CD4-positive, alpha-beta memory T cell (primary cell): ENCODE measurements at places on chromosomes 6 and 20. TPM values are rescaled to one million over a fixed set of nuclear protein-coding genes. Genes with fewer than 3 reads are reported as not detected.

The ANGPT4 gene
- not detected for total RNA-seq

DNA sequence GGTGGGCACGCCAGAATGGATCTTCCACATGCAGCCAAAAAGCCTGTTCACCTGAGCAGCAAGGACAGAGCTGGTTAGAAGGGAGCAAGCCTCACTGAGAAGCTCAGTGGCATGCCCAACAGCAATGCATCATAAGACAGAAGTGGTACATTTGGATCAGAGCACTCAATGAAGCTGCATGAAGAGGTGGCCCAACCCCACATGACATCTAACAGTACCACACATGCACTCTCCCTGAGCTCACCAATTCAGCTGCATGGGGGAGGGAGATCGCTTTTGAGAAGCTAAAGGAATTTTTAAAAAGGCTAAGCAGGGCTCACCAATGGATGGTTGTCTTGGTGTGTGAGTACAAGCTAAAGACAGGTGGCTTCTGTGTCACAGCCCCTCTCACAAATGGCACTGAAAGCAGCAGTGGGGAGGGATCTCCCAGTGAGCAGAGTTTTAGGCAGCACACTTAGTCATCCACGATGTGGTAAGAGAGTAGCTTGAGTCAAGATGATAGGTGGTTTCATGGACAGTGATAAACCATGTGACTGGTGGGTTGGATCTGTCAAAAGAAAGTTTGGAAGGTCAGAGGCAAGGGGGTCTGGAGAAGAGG lies 166.6 kb upstream of the TAB2 start:
- peaks cover 86% of the 10 kb centered on the region for H3K4me1 ChIP-seq
- DNase-seq: no peak
- no peaks in the 10 kb centered on the region for H3K36me3 ChIP-seq
- H3K27me3 ChIP-seq: no peaks in the 10 kb centered on the region
- no peak overlapping the region for H3K4me3 ChIP-seq

- H3K4me1 ChIP-seq: peaks cover 16% of the 10 kb centered on the region
- H3K36me3 ChIP-seq: no peaks in the 10 kb centered on the region
- H3K27ac ChIP-seq: peak within 1 kb of the TSS; percentile 42
- peaks cover under 1% of the 10 kb centered on the region for H3K27me3 ChIP-seq
Measured at GRCh38 chr6:32153564-32154513, at the start of gene PPT2. Gene PPT2, plus strand, starts transcription at chr6:32154141. Its CDS starts 454 bp downstream, at chr6:32154595.

The NMBR gene
- not detected for total RNA-seq

GRCh38 chr6:72810571-72811280 lies 188.9 kb downstream of the KCNQ5 start:
- no peak overlapping the region for H3K27ac ChIP-seq
- DNase-seq: no peak
- no peak overlapping the region for H3K4me3 ChIP-seq

The WFDC12 gene
- not detected for total RNA-seq

- H3K36me3 ChIP-seq: no peaks in the 10 kb centered on the region
- no peak overlapping the region for H3K27ac ChIP-seq
- no peaks in the 10 kb centered on the region for H3K27me3 ChIP-seq
Measured at GRCh38 chr6:125585470-125585869, 164.0 kb upstream of the HEY2 start.

DNA sequence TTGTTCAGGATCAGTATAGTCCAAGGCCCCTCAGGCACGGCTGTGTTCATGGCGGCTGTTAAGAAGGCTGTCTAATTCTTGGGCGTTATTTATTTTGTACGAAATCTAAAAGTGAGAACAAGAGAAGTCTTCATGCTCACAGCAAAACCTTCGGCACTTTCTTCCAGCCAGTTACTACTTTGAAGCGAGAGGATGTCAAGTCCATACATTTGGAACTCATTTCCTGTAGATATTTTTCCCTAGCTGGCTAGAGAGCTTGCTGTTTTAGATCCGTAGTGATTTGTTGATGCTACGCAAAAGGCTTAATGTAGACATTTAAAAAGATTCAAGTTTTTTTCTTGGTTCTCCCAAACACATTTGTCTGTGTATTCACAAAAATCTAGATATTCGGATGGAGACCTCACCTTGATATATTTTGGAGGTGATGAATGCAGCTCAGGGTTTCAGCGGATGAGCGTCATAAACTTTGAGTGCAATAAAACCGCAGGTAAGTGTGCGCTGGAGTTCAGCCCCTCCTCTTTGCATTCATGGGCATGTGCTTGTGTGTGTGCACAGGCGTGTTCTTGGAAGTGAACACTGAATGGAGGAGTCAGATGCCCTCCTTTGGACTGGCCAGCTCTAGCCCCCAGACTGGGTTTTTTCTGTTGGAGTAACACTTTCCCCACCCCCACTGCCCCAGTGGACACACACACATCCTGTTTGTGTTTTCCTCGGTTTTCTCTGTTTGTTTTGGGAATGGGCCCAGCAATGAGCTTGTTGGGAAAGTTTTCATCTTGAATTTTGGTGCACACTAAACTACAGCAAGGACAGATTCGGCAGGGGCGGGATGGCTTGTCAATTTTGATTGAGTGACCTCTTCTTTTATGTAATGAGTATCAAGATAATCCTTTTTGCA lies 65.4 kb downstream of the IGF2R start:
- no peaks in the 10 kb centered on the region for H3K4me1 ChIP-seq
- H3K36me3 ChIP-seq: peaks cover 54% of the 10 kb centered on the region
- H3K4me3 ChIP-seq: no peak overlapping the region
- no peak for DNase-seq
- no peaks in the 10 kb centered on the region for H3K27me3 ChIP-seq
